Renal pelvis (tissue), 12 donors: ENCODE measurements at places on chromosomes 3 and 15.

- no peak for DNase-seq
Measured at GRCh38 chr3:13483988-13484695, 4.0 kb downstream of the HDAC11 start.

DNA sequence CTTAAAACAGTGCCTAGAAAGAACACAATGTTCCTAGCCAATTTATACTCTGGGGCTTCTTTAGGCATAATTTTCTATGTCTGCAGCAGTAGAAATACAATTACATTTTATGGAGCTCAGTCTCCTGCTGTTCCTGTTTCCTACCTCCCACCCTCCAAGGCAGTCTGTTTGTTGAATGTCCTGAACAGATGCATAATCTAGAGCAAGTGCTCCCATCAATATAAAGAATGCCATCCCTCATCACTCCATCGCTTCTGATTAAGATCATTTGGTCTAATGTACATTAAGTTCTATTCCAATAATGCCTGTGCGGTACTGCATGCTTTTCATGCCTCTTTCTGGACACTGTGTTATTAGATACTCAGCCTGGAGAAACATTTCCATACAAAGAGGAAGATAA, 869.8 kb upstream of the CFAP20DC start:
- DNase-seq: no peak

DNA sequence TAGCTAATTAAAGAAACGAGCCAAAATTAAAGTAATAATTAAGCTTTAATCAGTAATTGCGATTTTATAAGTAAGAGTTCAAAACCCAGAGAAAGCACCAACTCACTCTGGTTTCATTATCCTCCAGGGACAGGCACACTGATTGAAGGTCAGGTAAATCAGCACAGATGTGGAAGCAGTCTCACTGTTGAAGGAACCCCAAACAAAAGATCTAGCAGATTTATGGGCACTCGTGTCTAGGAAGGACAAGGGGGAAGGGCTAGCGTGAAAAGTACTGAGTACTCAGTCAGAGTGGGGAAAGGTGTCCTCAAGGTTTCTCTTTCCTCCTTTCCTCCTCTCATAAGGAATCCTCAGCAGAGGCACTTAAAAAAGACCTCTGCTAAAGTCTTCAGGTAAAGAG, 320.1 kb downstream of the PYDC2 start:
- DNase-seq: no peak

GRCh38 chr15:98127586-98127985, 167.1 kb downstream of the ARRDC4 start:
- no peak for DNase-seq

- no peak for DNase-seq
Measured at GRCh38 chr3:194976874-194977273, 291.2 kb downstream of the FAM43A start.
